Breast epithelium (tissue), 4 donors: ENCODE measurements at places on chromosomes 5 and 9.

DNA sequence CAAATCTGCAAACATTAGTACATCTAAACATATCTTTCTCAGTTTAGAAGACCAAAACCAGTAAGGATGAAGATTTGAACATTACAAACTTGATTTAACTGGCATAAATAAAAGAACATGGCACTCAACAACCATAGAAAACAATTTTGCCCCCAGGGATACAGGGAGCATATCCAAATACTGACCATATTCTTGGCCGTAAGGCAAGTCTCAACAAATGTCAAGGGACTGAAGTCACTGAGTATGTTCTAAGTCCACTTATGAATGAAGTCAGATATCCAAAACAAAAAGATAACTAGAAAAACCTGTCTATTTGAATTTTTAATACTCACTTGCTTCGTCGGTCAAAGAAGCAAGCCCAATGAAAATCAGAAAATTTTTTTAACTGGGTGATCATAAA is 14.1 kb downstream of the FEM1C start:
- no peak for DNase-seq

- DNase-seq: no peak
These were observed 535 bp downstream of the RFX3 start for GRCh38 chr9:3525096-3525835.

DNA sequence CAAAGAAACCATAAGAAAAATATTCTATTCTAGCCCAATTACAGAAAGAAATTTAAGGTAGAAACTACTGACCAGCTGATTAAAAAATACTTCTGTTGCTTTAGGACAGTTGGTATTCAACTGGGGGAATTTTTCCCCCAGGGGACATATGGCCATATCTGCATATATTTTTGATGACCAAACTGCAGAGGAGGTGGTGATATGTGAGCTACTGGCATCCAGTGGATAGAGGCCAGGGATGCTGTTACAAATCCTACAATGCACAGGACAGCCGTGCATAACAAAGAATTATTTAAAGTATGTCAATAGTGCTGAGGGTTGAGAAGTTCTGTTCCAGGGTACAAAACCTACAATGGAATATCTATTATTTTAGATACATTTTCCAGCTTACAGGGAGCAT is 24.0 kb downstream of the ZFR start:
- no peak for DNase-seq

DNA sequence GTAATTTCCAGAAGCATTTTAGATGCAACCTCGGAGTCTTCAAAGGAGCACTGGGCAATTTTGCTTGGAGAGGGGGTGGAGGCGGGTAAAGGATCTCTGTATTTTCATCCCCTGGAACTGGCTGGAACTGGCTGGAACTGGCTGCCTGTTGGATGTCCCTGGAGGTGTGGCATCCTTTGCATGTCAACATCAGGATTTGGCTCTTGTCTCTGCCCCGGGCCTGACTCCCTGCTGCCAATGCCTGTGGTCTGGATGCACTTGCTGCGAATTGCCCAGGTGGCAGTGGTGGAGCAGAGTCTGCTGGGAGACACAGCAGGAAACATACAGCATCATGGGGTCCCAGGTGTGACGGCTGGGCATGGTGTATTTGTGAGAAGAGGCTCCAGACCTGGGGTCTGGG is 391.3 kb downstream of the GADD45G start:
- DNase-seq: peak; percentile 82

GRCh38 chr5:169933127-169933526 is 47.2 kb downstream of the INSYN2B start:
- no peak for DNase-seq

DNA sequence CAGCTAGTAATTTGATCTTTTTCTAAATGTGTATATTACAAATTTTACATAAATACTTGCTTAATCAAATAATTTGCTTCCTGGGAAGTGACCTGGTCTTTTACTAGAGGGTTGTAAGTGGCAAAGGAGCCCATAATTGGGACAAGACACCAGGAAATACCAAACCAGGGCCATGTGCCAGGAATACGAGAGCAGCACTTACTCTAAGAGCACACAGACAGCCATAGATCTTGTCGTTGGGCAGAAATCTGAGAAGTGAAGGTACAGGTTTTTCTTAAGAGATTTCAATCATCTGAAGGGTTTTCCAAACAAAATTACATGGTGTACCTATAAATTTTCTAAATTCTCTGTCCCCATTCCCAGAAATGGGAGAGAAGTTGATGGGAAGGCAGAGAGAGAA is 179.3 kb downstream of the HINT1 start:
- DNase-seq: no peak

- no peak for DNase-seq
These were observed 228.9 kb upstream of the MVB12B start for GRCh38 chr9:126097679-126098078.

GRCh38 chr9:20189871-20190270 is 401.0 kb upstream of the SLC24A2 start:
- no peak for DNase-seq

DNA sequence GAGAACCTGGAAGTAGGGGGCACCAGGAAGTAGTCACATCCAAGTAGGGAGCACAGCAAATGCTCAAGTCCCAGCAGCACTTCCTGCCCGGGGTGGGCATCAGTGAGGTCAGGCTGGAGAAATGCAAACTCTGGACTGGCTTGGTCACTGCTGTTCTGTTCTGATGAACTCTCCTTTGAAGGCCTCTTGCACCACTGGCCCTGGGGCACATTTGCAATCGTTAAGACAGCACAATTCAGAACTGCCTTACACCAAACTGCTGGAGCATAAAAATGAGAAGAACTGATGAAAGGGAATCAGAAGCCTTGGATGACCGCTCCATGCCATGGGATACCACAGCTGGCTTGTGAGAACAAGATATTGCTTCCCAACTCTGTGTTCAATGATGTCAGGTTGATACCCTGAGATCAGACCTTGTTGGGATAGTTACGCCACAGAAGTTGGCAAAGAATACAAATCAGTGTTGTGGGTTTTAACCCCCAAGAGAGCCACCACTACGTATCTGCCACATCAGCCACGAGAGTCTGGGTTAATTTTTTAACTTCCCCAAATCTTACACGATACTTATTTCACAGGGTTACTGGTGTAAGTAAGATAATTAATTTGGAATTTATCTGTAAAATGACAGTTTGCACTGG is 42.3 kb upstream of the ZSWIM6 start:
- DNase-seq: no peak

GRCh38 chr9:114367772-114368569 is 19.8 kb downstream of the AKNA start:
- DNase-seq: no peak

- DNase-seq: peak; percentile 82
These were observed 55.6 kb downstream of the PTPDC1 start for GRCh38 chr9:94139672-94140417.

GRCh38 chr5:43367453-43367852 is 44.7 kb downstream of the CCL28 start:
- no peak for DNase-seq

GRCh38 chr9:89749500-89750116 is 144.8 kb downstream of the GADD45G start:
- no peak for DNase-seq

DNA sequence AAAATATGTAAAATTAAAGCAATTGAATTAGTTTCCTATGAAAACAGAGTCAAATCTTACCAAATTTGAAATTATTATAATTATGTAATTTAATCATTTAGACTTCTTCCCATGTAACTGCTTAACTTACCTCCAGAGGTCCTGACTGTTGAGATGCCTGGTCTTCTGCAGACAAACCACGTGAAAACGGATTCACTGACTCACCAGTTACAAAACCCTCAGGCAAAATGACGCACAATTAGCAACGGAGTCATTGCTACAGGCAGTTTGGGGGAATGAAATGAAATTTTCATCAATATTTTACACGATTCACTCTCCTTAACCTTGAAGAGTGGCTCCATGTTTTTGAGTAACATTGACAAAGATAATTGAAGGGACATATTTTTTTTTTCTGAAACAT is 460.8 kb downstream of the MTRR start:
- DNase-seq: no peak

DNA sequence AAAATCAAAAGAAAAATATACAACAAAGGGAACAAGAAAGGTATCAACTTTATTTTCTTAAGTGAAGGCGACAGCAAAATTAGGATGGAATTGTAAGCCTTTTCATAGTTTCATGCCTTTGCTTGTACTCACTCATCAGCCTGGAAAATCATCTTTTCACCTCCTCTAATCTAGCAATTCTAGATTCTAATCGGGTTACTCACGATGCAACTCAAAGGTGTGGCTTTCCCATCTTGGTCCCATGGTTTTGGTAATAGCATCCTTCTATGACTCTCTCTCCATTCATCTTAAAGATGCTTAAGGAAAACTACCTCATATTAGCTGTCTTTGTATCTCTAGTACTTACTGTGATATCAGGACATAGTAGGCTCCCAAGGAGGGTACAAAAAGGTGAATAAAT is 30.5 kb downstream of the DNAH5 start:
- no peak for DNase-seq

GRCh38 chr9:752201-752600 is 89.3 kb upstream of the DMRT1 start:
- no peak for DNase-seq
